Heart left ventricle (tissue), 16 donors: ENCODE measurements at places on chromosomes 12 and 14. TPM values are rescaled to one million over a fixed set of nuclear protein-coding genes. Genes with fewer than 3 reads are reported as not detected.

GRCh38 chr14:106378191-106378590 is 851.8 kb downstream of the TMEM121 start:
- DNase-seq: no peak

The TECPR2 gene
- polyA plus RNA-seq: 9.9 TPM

- no peak for DNase-seq
Measured at GRCh38 chr12:121391619-121392324, 8.1 kb upstream of the RNF34 start.

- DNase-seq: no peak
Measured at GRCh38 chr14:88618476-88618875, 55.6 kb downstream of the ZC3H14 start.

DNA sequence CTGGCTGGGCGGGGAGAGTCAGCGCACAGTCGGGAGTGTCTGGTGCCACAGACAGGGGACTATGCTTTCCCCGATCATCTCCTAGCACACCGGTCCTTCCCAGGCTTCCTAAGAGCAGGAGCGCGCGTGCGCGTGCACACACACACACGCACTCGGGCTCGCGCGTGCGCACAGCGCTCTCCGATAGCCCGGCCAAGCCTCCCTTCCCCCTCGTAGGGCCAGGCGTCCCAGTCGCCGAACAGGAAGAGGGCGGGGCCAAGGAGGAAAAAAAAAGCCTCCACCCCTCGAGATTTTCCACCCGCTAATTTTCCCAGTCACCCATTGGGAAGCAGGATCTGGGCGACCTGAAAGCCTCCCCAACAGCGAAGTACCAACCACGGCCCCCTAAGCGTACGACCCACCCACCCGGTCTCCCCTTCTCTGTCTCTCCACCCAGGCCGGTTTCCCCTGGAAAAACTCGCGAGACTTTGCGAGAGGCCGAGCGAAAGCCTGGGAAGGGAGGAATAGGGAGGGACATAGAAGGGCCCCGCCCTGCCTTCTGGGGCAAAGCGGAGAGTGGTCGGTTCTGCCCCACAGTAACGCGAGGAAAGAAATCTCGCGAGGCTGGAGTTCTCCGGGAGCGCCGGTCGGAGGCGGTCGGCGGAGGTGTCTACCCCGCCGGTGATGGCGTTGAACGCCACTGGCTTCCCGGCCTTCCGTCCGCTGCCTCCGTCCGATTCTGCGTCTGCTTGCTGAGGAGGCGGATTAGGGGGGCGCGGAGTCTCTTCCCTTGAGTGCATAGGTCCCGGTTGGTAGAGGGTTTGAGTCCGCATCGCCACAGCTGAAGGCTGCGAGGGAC is at the start of the genes FGFR1OP2 and INTS13:
Gene FGFR1OP2 (plus strand): TSS at position 608 of the 838 bp plus-strand sequence. CDS start 15,689 bp downstream, outside the sequence.
Gene INTS13 (minus strand): TSS at position 119 of the 838 bp plus-strand sequence. CDS start 1,178 bp downstream, outside the sequence.
- peak; percentile 99 for DNase-seq

- DNase-seq: no peak
Measured at GRCh38 chr14:102485693-102486512, 23.7 kb downstream of the ANKRD9 start.

DNA sequence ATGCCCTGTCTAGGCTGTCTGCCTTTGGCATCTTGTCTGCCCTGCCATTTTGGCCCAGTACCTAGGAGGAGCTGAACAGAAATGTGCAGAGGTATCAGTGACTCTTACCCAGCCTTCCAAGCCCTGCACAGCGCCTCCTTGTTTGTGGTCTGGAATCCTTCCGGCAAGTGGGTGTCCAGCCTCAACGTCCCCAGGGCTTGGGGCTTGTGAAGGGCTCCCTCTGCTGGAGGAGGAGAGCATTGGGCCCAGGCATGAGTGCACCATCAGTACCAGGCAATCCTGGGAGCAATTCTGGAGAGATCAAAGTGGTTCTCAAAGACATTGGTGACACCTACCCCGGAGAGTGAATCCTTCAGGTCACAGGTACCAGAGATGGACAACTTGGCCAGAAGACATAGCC is 2.4 kb upstream of the TCL1B start:
- no peak for DNase-seq

GRCh38 chr12:30437044-30437443 is 258.6 kb downstream of the IPO8 start:
- no peak for DNase-seq

- no peak for DNase-seq
Measured at GRCh38 chr12:103696101-103696500, 109.0 kb downstream of the STAB2 start.

DNA sequence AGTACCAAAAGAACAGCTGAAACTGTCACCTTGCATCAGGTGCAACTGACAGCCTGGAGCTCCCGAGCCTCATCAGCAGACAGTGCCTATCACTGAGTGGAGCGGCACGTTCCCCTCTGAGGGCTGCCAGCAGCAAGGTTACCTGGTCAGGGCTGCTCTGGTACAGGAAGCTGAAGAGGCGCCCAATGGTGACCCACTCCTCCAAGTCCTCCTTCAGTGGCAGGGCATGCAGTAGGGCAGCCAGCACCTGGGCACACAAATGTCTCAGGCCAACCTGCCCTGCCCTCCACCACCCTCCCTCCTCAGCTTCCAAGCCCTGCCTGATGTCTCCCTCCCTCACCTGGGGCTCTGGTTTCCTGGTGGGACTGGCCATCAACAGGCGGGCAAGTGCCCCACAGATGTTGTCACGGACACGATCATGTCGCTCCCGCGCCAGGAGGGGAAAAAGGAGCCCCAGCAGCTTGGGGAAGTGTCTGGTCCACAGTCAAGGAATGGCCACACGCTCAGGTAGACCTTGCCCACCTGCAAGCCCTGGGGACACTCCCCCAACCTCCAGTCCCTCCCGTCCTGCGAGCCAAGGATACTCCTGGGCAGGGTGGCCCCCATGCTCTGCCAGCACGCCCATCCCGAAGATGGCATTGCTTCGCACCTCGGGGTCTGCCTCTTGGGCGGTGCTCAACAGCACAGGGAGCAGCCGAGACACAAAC is 7.1 kb downstream of the IPO4 start:
- no peak for DNase-seq

GRCh38 chr14:85909581-85909980 is 379.6 kb downstream of the FLRT2 start:
- DNase-seq: no peak

- no peak for DNase-seq
Measured at GRCh38 chr12:13190275-13190674, 6.3 kb upstream of the EMP1 start.

DNA sequence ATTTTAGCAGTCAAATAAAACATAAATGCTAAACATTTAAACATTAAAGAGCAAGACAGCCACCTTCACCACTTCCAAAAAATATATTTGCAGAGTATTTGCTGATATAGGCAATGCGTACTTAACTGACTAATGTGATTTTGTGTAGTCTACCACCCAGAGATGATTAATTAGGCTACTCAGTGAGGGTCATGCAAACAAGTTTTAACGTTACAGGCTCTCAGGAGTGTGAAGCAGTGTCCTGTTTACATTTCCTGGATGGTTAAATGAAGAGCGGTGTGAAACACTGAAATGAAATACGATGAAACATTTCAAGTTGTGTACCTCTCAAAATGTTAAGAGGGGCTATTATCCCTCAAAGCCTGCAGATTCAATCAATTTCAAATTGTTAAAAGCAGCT is 165.8 kb upstream of the LRIG3 start:
- no peak for DNase-seq

GRCh38 chr12:119956047-119956446 is 33.0 kb upstream of the BICDL1 start:
- DNase-seq: no peak

The CFAP251 gene
- 1.4 TPM for polyA plus RNA-seq

The GNB3 gene
- 6.2 TPM for polyA plus RNA-seq

DNA sequence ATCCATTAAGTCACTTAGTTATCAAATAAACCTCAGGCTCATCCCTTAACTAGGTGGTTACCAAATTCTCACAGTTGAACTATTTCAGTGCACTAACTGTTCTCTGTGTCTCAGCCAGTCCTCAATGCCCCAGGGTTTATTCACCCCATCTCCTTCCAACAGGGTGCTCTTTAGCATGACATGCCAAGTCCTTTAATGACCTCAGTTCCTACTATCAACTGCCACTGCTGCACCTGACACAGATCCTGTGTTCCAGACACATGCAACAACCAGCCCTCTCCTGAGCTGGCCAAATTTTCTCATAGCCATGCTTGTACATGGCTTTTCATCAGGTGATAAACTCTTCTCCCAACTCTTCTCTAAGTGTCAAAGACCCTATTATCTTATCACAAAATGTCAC is 80.0 kb downstream of the ATXN2 start:
- DNase-seq: no peak

The ANO2 gene
- 3.8 TPM for polyA plus RNA-seq
